Left hindlimb (tissue), 1 donor: ENCODE measurements at places on chromosomes 5 and 9.

DNA sequence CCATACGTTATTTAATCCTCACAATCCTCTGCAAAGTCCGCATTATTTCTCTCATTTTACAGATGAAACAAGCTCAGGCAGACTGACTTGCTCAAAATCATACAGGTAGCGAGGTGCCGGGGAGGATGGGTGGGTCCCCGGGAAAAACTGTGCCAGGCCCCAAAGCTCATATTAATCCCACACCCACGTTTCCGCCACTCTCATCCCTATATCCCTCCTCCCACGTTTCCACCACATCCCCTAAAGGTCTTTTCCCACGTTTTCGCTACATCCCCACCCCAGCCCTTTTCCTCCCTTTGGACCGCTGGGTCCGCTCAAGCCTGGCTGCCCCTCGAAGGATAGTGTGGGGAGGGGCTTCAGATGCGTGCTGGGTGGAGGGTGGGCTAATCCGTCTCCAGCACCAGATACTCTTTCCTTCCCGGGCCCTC is 434 bp upstream of the FSD1L start:
- DNase-seq = no peak

- DNase-seq = no peak
Measured at GRCh38 chr5:33601881-33602280, 161.1 kb downstream of the TARS1 start.

DNA sequence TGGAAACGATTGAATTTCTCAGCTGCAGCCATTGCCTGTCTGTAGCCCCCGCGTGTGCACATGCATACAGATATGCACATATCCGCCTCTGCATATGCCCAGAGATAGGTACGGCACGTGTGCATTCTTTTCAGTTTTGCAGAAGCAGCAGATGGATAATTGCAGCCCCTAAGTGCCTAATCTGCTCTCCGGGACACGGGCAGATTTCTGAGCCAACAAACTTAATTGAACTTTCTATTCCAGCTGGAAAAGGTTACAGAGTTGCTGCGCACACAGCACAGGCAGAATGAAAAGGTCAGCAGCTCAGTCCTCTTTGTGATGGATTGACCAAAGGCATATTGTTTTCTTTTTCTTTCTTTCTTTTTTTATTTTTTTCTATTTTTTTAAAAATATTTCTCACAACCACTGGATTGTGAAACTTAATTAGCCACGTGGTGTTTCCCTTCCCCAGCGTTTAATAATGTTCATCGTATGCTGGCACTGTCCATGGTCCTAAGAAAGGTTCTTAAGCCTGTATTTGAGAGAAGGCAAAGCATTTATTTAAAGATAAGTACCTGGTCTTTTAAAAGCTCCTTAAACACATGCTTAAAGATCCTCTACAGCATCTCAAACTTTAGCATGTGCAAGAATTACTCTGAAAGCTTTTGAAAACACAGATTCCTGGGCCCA is 270.2 kb upstream of the BRINP1 start:
- no peak for DNase-seq

DNA sequence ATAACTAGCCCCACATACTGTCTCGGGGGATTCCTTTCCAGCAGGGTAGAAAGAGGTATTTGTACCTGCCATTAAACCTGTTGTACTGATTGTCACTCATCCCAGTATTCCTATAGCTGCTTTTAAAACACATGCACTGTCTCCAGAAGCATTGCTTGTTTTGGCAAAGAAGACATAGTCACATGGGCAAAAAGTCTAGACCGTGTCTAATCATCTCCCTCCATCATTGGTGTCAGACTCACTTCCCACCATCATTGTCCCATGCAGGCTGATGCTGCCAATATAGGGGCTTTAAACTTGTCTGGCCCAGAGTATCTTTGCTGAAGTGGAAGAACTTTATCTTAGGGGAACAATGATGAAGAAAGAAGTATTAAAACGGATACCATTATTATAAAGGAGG is 12.6 kb downstream of the DNAJC21 start:
- no peak for DNase-seq

- DNase-seq = no peak
Measured at GRCh38 chr9:27990524-27990923, 417.2 kb upstream of the C9orf72 start.

GRCh38 chr5:51278539-51278938 is 104.7 kb upstream of the ISL1 start:
- DNase-seq = no peak

DNA sequence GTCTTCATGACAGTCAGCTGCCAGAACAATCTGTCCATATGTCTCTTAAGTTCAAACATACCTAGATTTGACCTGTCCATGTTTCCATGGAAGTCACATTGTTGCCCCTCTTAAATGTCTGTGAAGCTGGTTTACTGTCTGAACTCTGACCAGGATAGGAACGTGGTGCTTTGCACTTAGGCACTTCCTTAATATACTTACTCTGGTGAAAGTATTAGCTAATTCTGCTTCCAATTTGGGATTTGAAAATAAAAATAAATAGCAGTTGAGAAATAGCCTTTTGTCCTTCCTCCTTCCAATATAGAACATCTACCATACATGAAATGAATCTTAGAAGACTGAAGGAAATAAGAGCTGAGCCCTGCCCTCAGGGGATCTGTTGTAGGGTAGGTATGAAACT is 524.5 kb upstream of the CLINT1 start:
- DNase-seq = no peak
